ENCODE measurements at places on chromosomes 4 and X. TPM values are rescaled to one million over a fixed set of nuclear protein-coding genes. Genes with fewer than 3 reads are reported as not detected.

TRAM1L1 gene
- total RNA-seq, result 6.8 TPM

DNA sequence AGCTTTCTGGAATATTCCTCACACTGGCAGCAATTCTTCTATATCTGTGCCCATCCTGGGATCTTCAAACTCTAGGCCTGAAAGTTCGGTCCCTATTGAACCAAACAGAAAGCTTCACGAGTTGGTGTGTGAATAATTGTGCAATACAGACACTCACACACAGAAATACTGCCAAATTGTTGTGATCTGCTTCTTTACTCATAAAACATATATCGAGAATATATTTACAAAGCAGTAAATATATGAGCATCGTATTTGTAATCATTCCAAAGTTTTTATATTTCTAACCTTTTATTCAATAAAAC is 56.6 kb upstream of the BEX4 start:
- DNase-seq, result no peak

- DNase-seq, result no peak
These were observed 268.8 kb upstream of the GALNT7 start for GRCh38 chr4:172899861-172900260.

DNA sequence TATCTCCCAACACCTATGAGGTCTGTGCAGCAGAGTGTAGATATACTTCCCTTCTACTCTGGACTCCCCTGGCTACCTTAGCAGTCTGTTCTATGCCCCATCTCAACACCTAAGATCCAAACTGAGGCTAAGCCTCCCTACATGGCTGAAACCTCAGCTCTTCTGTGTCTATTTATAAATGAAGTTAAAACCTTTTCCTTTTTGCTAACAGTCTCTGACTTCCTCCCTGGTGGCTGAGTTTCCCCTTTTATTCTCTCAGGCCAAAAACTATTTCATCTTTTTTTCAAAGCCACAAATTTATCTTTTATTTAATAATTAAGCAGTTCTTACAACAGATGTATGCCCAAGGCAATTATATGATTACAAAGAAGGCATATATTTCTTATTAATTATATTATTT is 111.8 kb upstream of the STIM2 start:
- no peak for DNase-seq

MAGEA11 gene
- total RNA-seq, result not detected

DNA sequence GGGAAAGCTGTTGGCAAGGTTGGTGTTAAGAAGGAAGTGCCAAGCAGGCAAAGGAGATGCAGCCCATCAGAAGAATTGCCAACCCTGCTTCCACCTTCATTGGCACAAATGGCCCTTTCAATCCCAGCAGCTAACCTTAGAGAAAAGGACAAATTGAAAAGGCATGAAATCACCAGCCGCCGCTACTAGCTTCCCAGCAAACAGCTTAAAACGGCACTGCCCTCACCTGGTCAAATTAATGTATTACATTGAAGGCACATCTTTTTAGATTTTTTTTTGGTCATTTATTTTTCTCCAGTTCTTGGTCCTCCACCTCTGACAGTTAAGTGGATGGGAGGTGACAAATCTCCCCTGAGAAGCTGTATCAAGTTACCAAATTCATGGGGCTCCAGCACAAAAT is 51.0 kb upstream of the NHSL2 start:
- peak; percentile 36 for DNase-seq

GRCh38 chrX:132501606-132502005 is 12.8 kb upstream of the MBNL3 start:
- no peak for DNase-seq

DNA sequence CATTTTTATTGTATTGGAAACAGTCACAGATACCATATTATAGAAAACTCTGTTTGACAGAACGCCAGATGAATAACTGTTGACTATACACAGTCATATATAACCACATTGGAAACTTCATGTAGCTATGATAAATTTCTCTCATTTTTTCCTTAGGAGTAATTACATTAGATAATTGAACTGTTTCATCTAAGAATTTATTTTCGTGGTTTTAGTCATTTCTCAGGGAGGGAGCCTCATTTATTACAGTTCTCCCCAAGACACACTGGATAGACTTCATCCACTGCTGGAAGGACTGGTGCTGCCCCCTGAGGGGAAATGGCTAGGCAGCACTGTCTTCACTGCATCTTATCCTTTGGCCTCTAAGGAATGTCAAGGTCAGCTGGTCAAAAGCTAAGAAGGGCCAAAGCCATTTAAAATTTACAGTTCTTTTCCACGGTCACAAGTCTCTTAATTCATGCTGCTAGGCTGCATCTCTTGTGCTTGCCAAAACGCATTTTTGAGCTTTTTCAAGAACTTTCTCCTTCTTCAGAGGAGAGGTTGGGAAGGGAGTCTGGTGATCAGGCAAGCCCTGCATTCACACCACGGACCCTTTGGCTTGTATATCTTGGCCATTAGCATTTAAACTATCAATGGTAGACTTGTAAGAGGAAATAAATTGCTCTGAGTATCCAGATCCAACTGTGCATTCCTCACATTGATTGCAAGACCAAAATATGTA is 145.1 kb downstream of the CBR4 start:
- DNase-seq, result no peak

- no peak for DNase-seq
These were observed 51.6 kb downstream of the SPANXA2 start for GRCh38 chrX:141641138-141641537.

SYP gene
- not detected for total RNA-seq

- no peak for DNase-seq
These were observed 148.0 kb upstream of the SLC7A11 start for GRCh38 chr4:138389976-138390685.

GRCh38 chrX:98111684-98112083 is 1228.0 kb downstream of the RPA4 start:
- DNase-seq, result no peak

NEK1 gene
- 2.7 TPM for total RNA-seq

ZNF674 gene
- 1.2 TPM for total RNA-seq

GRCh38 chr4:185599553-185600243 is 64.4 kb upstream of the PDLIM3 start:
- DNase-seq, result no peak

CFAP99 gene
- total RNA-seq, result not detected

- no peak for DNase-seq
These were observed 24.4 kb upstream of the RP2 start for GRCh38 chrX:46812445-46812844.

DNA sequence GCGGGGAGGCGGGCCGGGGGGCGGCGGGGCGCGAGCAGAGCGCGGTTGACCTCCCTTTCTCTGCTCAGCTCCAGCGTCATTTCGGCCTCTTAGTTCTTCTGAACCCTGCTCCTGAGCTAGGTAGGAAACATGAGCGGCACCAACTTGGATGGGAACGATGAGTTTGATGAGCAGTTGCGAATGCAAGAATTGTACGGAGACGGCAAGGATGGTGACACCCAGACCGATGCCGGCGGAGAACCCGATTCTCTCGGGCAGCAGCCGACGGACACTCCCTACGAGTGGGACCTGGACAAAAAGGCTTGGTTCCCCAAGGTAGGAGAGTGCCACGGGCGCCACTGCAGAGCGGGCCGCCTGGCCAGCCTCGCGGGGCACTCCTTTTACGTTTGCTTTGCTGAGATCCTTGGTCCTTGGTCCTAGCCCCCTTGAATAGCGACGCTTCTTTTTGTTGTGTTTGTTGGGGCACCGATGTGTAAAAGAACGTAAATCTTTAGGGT is at the start of gene HTATSF1:
HTATSF1 (plus strand) TSS at position 37 of the 497 bp plus-strand sequence; CDS start at position 130, 93 bp downstream.
- no peak for DNase-seq

DNA sequence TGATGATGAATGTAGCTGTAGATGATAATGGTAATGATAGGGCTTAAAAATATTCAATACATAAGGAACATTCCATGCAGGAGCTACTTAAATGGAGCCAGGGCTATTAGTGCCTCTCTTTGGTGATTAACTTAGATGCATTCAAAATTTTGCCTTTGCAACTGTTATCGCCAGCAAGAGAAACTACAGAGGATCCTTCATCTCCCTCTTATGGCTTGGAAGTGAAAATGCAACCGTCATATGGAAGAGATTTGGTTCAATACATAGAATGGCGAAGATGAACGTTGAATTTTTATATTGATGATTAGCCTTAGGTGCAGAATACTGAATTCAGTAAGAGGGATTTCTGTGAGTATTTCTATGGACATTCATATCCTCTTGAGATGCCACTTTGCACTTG is 134.5 kb upstream of the NLGN4X start:
- no peak for DNase-seq

PSAPL1 gene
- not detected for total RNA-seq

DNA sequence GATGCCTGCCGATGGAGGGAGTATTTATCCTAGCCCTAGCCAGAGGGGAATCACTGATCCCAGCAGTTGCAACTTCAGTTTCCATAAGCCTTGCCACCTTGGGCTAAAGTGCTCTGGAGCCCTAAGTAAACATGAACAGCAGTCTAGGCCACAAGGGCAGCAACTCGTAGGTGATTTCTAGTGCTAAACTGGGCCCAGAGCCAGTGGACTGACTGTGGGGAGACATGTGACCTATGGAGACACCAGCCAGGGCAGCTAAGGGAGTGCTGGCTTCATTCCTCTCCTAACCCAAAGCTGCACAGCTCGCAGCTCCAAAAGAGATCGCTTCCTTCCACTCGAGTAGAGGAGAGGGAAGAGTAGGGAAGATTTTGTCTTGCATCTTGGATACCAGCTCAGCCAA is 120.8 kb upstream of the MAGEA10 start:
- no peak for DNase-seq

DNA sequence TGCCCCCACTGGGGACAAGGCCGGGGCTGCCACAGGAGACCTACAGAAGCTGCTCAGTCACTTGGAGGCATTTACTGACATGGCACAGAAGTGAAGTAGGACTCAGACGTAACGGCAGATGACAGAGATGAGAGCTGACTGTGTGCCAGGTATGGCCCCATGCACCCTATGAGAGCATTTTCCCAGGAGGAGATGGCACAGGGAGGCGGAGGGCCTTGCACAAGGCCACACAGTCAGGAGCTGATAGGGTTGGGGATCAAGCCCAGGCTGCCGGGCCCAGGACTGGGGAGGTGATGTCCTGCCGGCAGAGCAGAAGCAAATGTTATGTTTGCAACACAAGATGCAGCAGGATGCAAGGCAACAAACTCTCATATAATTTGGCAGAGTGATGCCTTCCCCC is 34.1 kb downstream of the NAT8L start:
- no peak for DNase-seq

DNA sequence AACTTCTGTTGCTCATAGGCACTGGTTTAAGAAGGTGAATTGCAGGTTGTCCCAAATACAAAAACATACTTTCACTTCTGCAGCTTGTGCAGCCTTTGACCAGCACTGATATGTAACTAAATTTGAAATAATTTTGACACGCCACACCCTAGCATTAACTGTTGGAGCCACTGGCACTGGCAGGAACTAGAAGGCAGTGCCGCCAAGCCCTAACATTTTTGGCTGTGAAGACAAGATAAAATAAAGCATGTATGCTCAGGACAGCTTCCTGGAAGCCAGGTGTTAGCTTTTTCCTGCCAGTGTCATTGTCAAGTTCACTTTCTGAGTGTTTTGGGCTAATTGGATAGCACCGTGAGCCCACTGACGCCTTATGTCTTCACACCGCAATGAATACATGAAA is 65.3 kb upstream of the FBXW7 start:
- no peak for DNase-seq

DNA sequence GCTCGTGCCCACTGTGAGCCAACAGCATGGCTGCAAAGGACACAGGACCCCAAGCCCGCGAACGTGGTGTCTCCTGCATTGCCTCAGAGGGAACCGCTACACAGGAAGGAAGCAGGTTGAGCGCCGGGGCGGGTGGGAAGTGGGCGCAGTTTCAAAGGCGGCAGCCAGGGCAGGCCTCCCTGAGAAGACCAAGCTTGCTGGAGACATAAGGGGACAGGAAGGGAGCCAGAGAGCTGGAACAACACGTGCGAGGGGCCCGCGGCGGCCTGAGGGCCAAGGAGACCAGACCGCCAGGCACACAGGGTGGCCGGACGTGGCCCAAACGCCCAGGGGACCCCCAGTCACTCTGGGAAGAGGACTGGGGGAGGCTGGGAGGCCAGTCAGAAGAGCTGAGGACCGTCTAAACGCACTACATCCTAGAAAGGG is 32.0 kb downstream of the CTBP1 start:
- DNase-seq, result no peak

- no peak for DNase-seq
These were observed 92.1 kb downstream of the AFF1 start for GRCh38 chr4:87026800-87027495.

- no peak for DNase-seq
These were observed 390.7 kb downstream of the UNC5C start for GRCh38 chr4:95158045-95158444.

WAS gene
- total RNA-seq, result not detected

DNA sequence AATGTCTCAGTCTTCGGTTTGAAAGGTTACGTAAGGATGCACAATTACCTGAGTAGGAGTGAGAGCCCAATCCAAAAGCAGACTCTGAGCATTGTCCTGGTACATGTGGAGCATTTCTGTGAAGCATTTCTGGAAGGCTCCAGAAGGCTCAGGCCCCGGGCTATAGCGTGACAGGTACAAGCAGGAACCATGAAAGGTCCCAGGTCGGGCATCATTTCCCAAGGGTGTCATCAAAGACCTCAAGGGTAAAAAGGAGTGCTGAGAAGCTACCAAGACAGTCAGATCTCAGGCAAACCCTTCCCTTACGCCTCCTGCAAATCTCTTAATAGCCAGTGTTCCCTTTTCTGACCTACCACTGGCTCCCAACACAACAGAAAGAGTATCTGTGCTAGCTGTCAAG is 30.8 kb downstream of the GPC4 start:
- DNase-seq, result no peak

NPY2R gene
- total RNA-seq, result not detected

HSFX1 gene
- not detected for total RNA-seq

S100G gene
- not detected for total RNA-seq

NXF2 gene
- total RNA-seq, result not detected

GRCh38 chr4:187469627-187470026 is 525.9 kb upstream of the ZFP42 start:
- no peak for DNase-seq

ENPEP gene
- 3.8 TPM for total RNA-seq

- no peak for DNase-seq
These were observed 44.1 kb downstream of the WDR1 start for GRCh38 chr4:10072420-10073017.

PCDH10 gene
- 2.5 TPM for total RNA-seq

CLDN2 gene
- 26.3 TPM for total RNA-seq

DNA sequence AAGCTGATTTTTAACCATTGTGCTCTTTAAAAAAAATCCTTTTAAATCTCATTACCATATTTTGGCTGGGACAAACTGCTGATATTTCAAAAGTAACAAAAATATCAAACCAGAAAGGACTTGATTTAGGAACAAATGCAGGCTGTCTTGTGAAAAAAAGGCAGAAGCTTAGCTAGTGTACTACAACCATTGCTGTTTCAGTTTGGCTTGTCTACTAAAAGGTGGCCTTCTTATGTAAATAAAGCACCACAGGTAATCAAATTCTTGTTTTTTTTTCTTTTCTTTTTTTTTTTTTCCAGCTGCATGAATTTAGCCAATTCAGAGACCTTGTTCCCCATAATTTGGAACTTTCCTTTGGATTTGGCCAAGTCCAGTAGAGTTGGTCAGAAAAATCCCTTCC is 43.8 kb upstream of the MAGEA8 start:
- no peak for DNase-seq

GRCh38 chrX:129701624-129702069 is 37.1 kb upstream of the XPNPEP2 start:
- DNase-seq, result no peak

Measured in Caki2 (cell line).